ENCODE measurements at places on chromosomes 12 and 14.
A peak's percentile ranks its signal among the peaks of the same experiment; 100 is the strongest.

DNA sequence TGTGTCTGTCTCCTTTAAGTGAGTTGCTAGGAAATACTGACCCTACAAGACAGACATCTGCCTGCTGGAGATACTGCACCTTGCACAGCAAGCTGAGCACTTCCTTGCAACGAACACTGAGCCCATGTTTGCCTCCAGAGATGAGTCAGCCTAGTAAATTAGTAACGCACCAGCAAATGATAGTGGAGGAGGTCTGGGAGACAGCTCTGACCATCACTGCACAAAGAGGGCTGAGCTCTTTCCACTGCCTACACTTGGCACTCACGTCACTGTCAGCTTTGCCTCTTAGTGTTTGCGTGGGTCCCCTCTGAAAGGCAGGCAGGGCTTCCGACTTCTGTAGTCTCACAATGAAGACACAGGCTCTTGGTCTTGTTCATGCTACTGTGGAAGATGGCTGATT is 109.0 kb downstream of the APAF1 start:
- DNase-seq: peak; percentile 67

DNA sequence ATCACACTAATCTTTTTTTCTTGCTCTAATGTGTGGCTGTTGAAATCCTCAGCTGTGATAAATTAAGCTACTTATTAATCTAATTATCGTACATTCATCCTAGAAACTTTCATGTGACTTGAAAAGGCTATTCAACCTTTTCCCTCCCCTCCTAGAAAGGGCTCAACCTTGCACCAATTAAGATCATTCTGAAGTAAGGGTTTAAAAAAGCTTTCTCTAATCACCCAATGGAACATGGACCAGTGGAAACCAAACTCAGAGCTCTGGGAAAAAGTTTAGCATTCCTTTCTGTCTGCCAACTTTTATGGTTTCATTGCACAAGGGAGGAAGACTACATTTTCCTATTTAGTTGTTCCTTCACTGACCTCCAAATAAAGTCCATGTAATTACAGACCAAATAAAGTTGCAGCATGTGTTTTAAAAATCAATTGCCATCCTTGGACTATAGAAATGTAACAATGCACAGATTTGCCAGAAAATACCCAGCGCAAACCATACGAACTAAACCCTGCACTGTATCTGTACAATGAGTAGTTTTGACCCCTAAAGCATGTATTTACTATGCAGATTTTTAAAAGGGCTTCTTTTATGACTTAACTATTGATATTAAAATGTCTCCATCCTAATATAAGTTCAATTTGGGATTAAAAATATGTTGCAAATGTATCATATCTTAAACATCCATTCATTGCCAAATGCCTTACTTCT is 142.6 kb upstream of the OTX2 start:
- no peak for DNase-seq

- no peak for DNase-seq
These were observed 12.2 kb downstream of the NELL2 start for GRCh38 chr12:44863867-44864266.

DNA sequence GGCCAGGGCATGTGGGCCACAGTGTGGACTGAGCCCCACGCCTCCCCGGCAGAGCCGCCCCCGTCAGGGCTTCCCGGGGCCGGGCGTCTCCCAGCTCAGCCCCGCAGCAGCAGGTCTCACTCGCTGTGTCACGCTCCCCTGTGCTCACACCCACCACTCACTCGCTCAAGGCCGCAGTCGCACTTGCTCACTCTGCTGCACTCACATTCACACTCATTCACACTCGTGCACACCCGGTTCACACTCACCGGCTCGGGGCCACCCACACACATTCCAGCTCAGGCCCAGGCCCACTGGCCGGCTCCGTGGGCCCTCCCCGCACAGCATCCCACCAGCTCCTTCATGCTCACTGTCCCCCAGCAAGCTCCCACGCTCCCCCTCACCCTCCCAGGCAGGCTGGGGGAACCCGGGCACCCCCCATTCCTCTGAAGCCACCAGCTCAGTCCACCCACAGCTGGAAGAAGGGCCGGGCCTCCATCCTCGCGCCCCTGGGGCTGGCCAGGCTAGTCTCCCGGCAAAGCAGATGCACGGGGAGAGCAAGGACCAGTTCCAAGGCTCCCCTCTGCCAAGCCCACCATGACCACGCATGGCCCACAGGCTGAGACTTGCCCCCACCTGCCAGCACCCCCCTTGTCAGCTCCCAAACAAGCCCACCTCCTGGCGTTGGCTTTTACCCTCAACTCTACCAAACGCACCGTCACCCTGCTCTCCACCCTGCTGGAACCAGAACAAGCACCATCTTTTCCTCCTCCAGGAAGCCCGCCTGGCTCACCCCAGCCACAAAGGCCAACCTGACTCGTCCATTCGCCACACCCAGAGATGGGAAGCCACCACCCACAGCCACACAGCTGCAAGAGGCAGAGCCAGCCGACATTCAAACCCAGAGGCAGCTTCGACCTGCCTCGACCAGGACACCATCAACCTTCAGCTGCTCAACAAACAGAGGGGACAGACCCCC is 28.0 kb downstream of the NCOR2 start:
- DNase-seq: no peak

- no peak for DNase-seq
These were observed 35.7 kb upstream of the ACTN1 start for GRCh38 chr14:69014829-69015259.

DNA sequence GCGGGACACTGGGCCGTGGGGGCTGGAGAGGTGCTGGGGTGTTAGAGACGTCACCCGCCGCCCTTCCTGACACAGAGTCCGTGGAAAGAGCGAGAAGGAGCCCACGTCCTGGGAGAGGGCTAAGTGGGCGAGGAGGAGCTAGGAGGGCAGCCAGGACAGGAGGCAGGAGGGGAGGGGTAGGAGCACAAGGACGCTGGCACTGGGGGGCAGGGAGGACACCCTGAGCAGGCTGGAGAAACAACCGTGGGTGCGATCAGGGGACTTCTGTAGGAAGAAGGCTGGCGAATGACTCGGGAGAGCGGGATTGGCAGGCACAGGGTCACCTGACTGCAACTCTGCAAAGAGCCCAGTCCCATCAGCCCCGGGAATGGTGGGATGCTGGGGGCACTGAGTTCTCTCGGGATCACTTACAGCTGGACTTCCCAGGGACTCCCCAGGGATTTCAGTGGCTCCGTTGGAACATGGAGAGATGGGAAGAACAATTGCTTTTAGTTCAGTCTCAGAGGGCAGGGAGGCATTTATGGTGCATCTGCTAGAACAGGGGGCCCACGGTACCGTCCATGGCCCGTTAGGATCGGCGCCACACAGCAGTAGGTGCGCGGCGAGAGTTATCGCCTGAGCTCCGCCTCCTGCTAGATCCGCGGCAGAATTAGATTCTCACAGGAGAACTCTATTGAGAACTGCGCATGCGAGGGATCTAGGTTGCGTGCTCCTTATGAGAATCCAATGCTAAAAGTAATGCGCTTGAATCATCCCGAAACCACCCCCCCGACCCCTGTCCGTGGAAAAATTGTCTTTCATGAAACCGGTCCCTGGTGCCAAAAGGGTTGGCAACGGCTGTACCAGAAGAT is 24.3 kb downstream of the UBR7 start:
- peak; percentile 61 for DNase-seq

DNA sequence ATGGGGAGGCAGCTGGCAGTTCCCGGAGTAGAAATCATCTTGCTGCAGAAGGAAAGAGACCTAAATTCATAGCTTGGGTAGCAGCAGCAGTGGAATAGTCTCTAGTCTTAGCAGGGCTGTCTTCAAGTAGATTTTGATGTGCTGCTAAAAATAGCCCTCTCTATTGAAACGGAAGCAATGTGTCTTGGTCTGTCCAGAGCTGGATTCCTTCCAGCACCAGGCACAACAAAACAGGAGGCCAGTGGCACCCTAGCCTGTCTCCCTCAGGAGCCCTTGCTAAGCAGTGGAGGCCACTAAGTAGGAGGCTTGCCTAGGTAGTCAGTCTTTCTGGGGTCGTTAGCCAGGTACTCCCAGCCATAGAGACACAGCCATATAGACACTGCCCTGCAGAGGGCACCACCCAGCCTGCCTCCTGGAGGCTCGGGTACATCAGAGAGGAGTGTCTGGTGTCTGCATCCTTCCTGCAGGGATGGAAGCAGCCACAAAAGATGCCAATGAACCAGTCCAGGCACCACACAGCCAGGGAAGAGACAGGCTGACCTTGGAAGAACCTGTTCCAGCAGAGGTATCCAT is 97.5 kb downstream of the CRACR2A start:
- peak; percentile 40 for DNase-seq

DNA sequence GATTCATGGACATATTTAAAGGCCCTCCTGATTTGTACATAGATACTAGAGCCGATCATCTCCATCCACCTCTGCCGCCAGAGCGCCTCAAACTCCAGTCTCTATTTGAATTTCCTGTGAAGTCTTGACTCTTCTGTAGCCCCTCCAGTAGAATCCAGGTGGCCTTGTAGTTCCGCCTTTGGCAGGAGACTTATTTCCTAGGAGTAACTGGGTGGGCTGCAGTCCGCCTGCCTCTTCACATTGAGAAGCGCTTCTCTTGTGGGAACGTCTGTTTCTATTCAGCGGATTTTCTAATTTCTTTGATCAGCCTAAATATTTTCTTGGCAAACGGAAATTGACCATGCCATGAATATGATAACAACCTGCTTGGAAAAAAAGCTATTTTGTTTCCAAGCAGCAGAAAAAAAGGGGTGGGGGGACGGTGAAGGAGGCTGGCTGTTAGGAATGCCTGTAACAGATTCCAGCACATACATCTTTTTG is 9.0 kb upstream of the SIX1 start:
- no peak for DNase-seq

- no peak for DNase-seq
These were observed 159.2 kb downstream of the PAX9 start for GRCh38 chr14:36820901-36821300.

GRCh38 chr14:43647302-43647701 is 859.8 kb downstream of the FSCB start:
- no peak for DNase-seq

DNA sequence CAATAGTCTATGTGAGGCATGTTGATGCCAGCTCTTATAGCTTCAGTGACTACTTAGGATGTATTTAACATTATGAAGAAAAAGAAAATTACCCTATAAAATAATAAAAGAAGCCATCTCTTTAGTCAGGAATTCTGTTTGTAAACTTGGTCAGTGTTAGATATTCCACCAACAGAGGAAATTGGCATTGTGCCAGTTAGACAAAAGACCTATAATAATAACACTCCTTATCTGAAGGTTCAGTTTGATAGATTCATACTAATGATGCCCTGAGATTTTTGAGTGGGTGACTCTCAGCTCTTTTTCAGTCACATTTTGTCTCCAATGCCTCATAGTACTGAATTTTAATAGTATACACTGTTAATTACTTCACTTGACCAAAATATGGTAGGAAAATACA is 6.6 kb downstream of the SYT10 start:
- DNase-seq: no peak

- DNase-seq: no peak
These were observed 966.1 kb downstream of the FSCB start for GRCh38 chr14:43540948-43541347.

GRCh38 chr12:11729439-11730150 is 80.1 kb downstream of the ETV6 start:
- DNase-seq: no peak

DNA sequence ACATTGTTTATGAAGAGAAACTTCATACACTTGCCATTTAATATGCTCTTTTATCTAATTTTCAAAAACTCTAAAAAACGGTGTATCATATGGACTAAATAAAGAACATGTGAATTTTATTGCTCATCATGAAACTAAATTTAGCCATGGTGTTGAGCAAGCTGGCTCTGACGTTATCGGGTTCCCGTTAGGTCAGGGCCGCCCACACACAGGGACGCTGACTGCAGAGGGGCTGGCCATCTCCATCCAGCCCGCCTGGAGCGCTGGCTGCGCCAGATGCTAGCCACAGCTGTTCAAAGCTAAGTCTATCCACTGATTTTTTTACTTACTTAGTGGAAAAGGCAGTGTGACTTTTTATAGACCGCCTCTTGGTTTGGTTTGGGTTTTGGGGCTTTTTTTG is 36.5 kb upstream of the DYNC1H1 start:
- DNase-seq: peak; percentile 99

DNA sequence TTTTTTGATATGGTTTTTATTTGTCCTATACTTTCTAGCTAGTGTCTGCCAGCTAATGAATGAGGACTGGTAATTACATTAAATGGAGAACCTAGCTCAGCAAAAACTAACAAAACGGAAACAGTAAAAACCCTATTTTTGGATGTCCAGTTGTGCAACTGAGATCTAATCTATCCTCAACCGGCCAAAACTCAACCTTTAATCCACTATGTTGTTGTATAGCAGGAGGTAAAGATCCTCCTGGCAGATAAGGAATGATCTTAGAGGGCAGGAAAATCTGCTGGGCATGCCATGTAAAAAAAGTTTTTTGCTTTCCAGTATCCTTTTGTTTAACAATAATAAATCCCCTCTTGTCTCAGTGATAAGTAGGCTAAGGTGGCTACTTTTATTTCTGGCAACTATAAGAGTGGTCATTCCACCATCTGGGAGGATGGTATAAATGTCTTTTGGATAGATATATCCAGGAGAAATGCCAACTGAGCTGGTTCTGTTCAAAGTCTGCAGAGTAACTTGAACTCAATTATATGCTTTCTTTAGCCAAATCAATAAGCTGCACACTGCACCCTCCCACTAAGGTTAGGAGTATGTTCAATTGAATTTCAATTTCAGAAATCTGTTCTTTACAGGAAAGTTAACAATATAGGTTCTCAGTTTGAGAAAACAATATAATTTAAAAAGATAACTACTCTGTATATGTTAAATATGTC is 40.1 kb downstream of the WASHC3 start:
- no peak for DNase-seq

DNA sequence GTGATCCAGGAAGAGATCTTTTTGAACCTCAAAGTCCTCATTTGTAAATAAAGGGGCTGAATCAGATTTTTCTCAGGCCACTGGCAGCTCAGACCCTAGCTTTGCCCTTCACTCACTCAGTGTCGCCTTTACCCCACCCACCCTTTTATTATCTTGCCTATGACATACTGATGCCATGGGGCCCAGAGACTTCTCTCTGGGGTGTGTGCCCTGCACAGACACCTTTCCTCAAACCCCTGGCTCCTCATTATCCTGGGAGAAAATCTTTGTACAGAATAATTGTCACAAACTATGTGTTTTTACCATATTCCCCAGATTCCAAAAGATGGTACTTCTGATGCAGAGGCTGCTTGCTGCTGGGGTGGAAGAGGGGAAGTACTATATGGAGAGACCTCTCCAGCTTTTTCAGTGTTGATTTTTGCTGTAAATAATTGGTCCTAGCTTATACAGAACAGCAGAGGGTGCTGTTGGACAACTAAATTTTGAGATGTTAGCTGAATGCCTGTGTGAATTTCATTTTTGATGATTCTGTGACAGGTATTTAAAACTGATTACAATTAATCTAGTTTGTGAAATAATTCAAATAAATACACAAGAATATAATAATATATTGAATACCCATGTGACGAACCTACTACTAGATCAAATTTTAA is 53.9 kb upstream of the DCD start:
- peak; percentile 74 for DNase-seq
